NCI-H526 treated with DMSO at 0.1 percent for 48 hours (cell line): ENCODE measurements at places on chromosomes 5 and 9.

- DNase-seq = no peak
Measured at GRCh38 chr5:159911349-159911748, 4.9 kb upstream of the ADRA1B start.

- no peak for DNase-seq
Measured at GRCh38 chr5:27062451-27062850, 24.1 kb upstream of the CDH9 start.

DNA sequence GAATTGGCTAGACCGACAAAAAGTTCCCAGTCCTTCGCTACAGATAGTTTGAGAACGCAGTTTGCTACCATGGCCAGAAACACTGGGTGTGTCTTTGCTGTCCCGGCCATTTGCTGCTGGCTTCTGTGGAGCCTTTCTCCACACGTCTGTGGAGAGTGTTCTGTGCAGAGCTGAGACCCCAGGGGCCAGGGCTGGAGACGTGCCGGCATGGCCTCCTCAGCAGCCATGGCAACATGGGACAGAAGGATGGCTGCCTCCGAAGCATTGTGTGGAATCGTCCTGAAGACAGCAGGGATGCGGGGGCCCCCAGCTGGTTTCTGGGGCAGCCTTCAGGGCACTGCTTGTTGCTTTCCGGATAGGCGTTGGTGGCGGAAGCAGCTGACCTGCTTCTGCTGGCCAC is 142.8 kb downstream of the GADD45G start:
- no peak for DNase-seq

- DNase-seq = no peak
Measured at GRCh38 chr5:55175781-55176175, 2.8 kb upstream of the CDC20B start.

- DNase-seq = no peak
Measured at GRCh38 chr9:109974918-109975276, 194.9 kb downstream of the PALM2AKAP2 start.

DNA sequence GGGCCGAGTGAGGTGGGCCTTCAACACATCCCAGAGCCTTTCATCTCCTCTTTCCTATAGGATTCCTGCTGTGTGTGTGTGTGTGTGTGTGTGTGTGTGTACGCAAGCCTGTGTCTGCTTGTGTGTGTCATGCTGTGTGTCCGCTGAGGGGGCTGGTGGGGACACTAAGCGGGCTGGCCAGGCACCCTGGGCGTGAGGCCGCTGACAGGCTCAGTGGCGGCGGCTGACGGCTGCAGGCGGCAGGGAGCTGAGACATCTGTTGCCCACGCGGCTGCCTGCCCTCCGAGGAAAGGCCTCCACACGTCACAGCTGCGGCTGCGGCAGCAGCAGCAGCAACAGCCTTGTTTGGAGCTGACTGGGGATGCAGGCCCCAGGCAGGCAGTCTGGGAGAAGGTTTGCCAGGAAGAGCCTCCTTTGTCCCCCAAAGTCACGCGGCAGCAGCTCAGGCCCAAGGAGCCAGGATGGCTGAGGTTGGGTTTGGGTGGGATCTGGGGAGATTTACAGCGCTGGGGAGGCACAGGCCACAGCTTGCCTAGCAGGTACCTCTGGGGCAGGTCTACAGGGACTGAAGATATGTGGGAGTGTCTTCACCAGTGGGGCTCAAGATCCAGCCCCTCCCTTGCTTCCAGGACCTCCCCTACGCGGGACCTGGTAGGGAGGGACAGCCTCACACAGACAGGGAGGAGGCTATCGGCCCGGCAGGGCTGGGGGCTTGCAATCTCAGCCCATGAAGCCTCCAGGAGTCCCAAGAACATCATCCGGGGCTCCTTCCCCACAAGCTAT is 1.8 kb downstream of the PDLIM4 start:
- no peak for DNase-seq

DNA sequence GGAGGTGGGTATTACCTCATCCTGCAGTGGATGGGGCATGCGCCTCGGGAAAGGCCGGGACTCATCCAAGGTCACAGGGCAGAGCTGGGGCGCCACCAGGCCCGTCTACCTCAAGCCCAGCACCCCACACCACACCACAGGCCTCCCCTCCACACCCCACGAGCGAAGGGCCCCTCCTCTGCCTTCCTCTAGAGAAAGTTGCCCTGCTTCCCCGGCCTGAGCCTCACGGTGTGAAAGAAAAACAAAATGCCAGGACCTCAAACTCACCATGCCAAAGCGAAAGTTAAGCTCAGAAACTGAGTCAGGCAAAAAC is 161.1 kb downstream of the COL23A1 start:
- DNase-seq = no peak

DNA sequence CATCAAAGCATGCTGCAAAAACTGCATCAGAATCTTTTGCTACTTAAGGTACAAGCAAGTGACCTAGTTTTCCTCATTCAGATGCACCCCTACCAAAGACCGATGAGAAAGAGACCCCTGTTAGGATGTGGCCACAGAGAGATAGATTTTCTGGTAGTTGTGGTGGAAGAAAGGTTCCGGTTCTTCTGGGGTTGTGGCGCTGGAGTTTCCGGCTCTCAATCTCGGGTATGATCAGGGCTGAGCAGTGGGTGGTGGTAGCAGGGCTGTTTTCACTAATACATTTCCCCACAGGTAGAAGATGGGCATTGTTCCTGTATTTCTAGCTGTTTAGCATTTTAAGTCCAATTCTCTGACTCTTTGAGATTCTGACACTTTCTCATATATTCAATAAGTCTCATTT is 58.4 kb downstream of the PCSK1 start:
- DNase-seq = no peak

- no peak for DNase-seq
Measured at GRCh38 chr9:113349066-113349444, 286 bp upstream of the BSPRY start.

- no peak for DNase-seq
Measured at GRCh38 chr5:157574456-157575380, 857 bp downstream of the ADAM19 start.

DNA sequence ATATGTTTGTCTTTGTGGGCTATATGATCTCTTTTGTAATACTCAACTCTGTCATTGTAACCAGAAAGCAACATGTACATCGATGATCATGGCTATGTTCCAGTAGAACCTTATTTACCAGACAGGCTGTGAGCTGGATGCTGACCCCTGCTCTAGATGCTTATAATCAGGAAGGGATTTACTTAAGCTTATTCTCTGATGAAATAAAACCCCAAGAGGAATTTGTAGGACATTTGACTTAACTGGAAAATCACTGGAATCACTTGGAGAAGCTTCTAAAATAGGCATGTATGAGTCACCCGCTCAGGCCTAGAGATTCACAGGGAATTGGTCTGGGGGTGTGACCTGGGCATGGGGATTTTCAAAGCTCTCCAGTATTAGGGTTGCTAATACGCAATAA is 285.8 kb upstream of the ZNF608 start:
- DNase-seq = no peak

GRCh38 chr5:56369361-56369811 is 136.3 kb upstream of the ANKRD55 start:
- DNase-seq = no peak

GRCh38 chr9:88256216-88256615 is 117.9 kb upstream of the SPATA31C2 start:
- DNase-seq = no peak

DNA sequence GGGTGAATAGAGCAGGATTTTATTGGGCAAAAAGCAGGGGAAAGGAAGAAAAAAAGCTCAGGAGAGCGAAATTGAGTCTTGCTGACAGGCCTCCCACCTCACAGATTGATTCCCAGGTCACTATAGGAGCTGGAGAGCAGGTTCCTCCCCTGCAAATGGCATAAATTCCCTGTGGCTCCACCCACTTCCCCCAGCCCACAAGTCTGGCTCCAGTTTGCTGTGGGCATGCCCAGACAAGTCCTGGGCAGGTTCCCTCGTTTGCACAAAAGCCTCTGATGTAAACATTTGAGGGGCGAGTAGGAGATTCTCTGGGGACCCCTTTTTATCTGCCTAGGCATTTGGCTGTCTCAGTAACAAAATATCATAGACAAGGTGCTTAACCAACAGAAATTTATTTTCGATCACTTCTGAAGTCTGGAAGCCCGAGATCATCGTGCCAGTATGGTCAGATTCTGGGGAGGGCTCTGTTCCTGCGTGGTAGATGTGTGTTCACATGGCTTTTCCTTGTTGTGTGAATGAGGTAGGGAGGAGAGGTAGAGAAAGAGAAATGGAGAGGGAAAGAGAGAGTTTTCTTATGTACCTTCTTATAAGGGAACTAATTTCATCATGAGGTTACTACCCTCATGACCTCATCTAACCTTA is 614.5 kb downstream of the MAT2B start:
- no peak for DNase-seq

- DNase-seq = no peak
Measured at GRCh38 chr5:64767959-64768357, 533 bp downstream of the SREK1IP1 start.

DNA sequence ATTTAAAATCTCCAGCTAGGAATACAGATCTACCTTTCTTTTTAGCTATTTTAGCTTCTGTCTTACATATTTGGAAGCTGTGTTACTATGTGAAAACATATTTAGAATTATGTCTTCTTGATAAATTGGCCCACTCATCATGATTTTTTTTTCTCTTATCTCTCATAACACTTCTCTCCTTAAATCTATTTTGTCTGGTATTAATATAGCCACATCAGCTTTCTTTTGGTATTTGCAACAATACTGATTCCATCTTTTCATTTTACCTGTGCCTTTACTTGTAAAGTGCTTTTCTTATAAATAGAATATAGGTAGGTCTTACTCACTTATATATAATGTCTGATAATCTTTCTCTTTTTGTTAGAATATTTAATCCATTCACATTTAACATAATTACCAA is 19.6 kb downstream of the PJA2 start:
- DNase-seq = no peak

DNA sequence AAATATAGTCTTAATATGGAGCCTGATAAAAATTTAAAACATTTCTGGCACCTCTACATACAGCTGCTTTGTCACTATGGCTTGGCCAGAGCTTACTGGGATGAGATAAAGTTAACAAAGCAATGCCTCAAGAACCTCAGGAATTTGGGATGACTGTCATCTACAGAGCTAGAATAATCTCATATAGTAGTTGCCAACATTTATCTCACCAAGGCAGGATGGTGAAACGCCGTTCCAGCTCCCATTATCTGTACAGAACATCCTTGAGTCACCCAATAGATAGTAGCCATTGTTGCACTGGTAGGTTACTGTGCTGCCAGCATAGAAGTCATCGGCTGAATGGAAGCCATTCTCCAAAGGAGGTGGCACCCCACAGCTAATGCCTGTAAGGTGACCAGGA is 94.6 kb upstream of the TXNDC8 start:
- no peak for DNase-seq

- no peak for DNase-seq
Measured at GRCh38 chr5:8814105-8814504, 731.8 kb downstream of the SEMA5A start.

- DNase-seq = no peak
Measured at GRCh38 chr5:179194201-179194910, 134.2 kb downstream of the ZNF354C start.

DNA sequence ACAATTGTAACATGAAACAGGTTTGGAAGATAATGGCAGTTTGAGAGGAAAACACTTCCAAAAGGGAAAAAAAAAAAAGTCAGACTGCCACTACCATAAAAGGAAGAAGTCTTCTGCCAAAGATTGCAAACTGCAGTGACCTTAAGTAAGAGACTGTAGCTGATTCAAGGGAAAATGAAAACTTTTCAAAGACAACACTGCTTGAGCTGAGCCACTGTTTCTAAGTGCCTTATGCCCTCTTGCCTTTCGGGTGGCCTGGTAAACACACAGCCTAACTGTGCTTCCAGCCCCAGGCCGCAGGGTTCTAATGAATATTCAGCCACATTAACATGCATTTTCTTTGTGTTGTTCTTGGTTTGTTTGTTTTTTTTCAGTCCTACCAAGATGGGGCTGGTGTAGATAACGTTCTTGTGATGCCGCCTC is 354.6 kb downstream of the BNC2 start:
- DNase-seq = peak; percentile 78

DNA sequence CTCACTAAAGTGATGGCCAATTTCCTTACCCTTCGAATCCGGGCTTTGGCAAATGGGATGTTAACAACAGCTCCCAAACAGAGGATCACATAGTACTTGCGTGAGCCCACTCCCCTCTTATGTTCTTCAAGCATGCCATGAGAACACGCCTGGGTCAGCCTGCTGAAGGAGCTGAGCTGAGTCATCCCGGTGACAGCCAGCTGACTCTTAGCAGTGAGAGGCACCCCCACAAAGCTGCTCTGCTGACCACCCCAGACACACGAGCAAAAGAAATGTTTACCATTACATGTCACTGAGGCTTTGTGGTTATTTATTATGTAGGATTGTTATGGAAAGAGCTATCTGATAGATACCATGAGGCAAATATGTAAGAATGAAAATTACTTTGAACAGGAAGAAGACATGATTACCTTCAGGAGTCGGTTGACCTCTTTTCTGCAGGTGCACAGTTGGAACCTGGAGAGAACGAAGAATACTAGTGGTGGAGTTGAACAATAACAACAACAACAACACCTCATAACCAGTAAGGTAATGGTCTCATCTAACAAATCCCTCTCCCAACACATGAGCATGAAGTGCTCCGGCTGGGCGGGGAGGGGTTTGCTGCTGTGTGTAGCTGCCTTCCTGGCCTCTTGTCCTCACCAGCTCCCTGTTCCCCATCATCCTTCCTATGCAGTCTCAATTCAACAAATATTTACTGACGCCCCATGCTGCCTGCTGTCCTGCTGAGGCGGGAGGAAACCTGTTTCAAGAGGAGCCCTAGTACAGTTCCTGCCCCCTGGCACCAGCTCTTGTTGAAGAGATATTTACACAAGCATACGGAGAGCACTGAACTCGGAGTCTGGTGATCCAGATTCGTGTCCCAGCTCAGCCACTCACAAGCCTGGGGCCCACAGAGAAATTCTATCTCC is 69.4 kb upstream of the LHFPL2 start:
- no peak for DNase-seq

GRCh38 chr5:176603091-176603490 is 6.9 kb downstream of the GPRIN1 start:
- no peak for DNase-seq

GRCh38 chr5:58466939-58467338 is 7.1 kb upstream of the PLK2 start:
- DNase-seq = no peak

DNA sequence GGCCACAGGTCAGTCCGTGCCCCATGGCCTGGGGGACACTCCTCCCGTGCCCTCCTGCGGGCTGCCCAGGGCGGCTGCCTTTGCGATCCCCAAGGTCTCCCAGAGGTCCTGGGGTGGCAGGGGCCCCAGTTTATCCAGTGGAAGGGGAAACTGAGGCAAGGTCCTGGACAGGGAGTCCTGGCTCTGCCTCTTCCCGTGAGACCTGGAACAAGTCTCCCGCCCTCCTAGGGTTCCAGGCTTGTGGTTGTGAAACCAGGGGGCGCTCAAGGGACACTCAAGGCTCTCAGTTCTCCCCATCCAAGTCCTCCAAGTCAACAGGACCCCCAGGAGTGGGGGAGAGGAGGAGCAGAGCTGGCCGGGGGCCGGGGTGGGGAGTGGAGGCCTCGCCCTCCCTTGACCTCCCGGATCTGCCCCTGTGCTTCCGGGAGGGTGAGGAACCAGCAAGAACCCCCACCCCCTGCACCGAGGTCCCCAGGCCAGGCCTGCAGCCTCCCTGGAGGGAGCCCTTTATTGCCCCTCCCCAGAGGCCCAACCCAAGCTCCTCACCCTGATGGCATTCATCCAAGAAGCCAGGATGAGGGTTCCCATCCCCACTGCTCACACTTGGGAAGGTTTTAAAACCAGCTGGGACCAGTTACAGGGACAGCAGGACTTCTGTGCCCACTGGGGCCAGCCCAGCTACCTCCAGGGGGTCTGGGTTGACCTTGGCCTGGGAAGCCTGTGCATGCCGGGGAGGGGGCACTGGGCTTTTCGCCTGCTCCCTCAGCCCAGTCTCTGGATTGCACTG is 24.7 kb upstream of the TMEM250 start:
- DNase-seq = no peak

GRCh38 chr5:19918780-19919179 is 69.2 kb downstream of the CDH18 start:
- DNase-seq = no peak
